ENCODE measurements at places on chromosomes 2 and 18.

GRCh38 chr2:233436191-233436581 is 81.9 kb downstream of the DGKD start:
- no peak for DNase-seq

GRCh38 chr18:13233787-13234783 is 15.5 kb downstream of the LDLRAD4 start:
- no peak for DNase-seq

GRCh38 chr18:45556222-45556621 is 59.1 kb upstream of the SLC14A2 start:
- no peak for DNase-seq

GRCh38 chr2:66813525-66813924 is 378.6 kb downstream of the MEIS1 start:
- no peak for DNase-seq

GRCh38 chr2:15435474-15435873 is 125.7 kb downstream of the NBAS start:
- DNase-seq: no peak

GRCh38 chr2:236968101-236968879 is 117.4 kb upstream of the COPS8 start:
- DNase-seq: no peak

GRCh38 chr18:77068321-77069312 is 64.0 kb downstream of the MBP start:
- peak; percentile 40 for DNase-seq

DNA sequence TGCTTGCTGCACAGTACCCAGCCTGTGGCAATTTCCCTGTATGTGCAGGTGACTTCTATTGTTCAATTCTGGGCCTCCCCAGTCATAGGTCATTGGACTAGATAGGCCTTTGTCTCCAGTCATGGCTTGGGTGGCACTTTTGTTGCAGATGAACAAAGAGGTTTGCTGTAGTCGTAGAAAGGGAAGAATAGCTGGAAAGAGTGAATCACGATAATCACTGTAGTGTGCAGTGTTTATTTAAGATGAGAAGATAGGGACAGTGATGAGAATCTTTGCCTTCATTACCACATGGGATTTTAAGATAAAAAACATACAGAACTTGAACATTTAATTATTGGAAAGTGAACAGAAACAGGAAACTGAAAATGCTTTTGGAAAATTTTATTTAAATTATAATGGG is 156.1 kb upstream of the CYRIA start:
- peak; percentile 22 for DNase-seq

GRCh38 chr18:14940735-14941134 is 192.8 kb downstream of the ANKRD30B start:
- DNase-seq: no peak

- no peak for DNase-seq
Measured at GRCh38 chr2:236214376-236214995, 46.3 kb upstream of the GBX2 start.

- no peak for DNase-seq
Measured at GRCh38 chr2:88865801-88866371, 174.4 kb downstream of the RPIA start.

DNA sequence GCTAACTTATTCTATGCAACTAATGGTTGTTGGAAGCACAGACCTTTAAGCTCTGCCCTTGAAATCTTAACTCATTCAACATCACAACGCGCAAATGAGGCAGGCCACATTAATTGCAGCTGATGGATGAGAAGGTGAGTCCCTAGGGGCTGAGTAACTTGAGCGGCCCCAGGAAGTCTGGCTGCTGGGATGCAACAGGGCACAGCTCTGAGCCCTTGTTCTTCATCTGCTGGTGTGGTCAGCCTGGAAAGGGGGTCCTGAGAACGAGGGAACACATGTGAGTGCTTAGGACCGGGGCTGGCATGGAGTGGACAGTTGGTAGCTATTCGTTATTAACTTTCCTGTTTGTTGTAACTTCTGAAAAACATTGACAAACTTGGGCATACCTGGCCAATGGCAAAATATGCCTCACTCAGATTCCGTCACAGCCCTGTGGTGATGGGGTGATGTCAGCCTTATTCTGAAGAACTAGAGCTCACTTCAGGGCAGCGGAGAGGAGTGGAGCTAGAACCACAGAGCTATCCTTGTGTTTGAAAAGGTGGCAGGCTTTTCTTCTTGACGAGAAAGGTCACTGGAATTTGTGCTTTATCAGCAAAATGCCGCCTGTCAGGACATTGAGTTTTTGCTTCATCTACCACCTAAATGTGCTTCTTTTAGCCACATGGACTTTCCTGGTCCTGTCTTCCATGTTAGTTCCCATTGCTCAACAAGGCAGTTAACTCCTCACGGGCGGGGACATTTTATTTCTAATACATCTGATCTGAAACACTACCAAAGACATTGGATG is 145.9 kb upstream of the FHL2 start:
- no peak for DNase-seq

- no peak for DNase-seq
Measured at GRCh38 chr18:66616523-66616983, 12.7 kb upstream of the CDH19 start.

GRCh38 chr2:60317844-60318243 is 235.6 kb downstream of the BCL11A start:
- DNase-seq: no peak

DNA sequence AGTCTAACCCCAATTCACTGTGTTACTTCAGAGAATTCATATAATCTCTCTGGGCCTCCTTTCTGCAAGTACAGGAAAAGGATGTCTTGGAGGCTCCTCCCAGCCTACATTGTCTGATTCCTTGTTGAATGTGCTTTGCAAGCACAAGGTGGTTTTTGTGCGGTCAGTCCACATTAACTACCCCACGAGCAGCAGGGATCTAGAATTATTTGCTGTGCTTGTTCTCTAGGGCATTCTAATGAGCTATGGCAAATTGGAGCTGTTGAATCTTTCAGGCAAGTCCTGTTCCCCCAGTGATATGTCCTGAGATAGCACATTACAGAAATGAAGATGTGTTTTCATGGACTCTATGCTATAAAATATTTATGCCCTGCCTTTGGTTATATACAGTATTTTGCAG is 349.4 kb downstream of the SLC4A3 start:
- no peak for DNase-seq

DNA sequence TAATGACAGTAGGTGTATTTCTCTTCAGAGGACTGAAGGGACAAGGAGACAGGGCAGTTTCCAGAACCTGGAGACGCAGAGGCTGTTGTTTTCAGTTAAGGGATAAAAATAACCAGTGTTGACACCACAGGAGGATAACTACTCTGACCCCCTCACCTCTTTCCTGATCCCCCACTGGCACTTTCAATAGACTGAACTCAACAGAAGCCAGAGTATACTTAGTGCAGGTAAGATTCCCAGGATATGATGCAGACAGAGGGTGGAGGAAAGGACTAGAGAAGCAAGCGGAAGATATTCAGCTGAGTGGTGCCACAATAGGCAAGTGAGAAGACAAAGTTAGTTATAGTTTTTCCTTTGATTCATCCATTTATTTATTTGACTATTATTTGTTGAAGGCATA is 19.8 kb downstream of the DHRS9 start:
- DNase-seq: no peak

GRCh38 chr2:237315829-237316225 is 98.1 kb downstream of the COL6A3 start:
- DNase-seq: no peak

DNA sequence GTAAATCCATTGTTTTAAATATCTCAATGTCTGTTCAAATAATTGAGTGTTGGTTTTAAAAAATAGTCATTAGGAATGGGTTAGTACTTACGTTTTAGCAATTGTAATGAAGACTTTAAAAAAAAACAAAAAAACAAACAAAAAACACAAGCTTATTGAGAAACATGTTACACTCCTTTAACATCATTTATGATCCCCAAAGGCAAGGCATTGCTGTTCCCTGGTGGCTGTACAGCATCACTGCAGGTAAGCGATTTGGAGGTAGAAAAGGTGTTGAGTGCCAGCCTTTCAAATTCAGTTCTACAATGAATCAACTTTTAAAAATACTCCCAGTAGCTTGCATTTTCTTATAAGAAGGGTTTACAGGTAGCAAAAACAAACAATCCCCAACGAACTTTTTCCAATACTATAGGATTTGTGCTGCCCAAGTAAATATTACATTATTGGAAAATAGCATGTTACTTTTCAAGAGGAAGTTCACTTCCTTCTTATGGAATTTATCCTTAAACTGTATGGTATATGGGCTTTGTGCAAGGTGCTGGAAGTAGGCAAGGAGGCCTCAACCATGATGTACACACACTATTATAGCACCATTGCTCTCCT is 27.5 kb downstream of the CNRIP1 start:
- DNase-seq: no peak

- no peak for DNase-seq
Measured at GRCh38 chr2:127400897-127401756, 13.4 kb upstream of the MAP3K2 start.

GRCh38 chr18:33128581-33128980 is 311.9 kb downstream of the CCDC178 start:
- no peak for DNase-seq
